ENCODE measurements at places on chromosomes 13 and 19. TPM values are rescaled to one million over a fixed set of nuclear protein-coding genes. Genes with fewer than 3 reads are reported as not detected.

DNA sequence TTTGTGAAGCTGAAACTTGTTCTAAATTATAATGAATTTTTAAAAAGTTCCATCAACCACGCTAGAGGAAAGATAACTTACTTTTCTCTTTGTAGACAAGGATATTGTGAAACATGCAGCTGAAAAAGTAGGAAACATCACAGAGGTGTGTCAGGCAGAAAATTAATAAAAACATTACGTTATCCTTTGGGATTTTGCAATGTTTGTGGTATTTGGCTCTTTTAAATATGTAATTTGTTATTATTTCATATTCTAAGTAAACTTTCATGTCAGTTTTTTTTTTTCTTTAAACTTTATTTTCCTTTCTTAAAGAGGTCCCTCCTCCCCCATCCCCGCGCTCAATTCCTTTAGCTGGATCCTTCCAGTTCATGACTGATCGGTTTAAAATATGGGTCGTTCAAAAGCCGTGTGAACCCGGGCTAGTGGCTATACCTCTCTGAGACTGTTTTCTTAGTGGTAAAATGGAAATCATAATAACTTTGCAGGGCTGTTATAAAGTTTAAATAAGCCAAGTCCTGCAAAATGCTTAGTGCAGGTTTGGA lies 740 bp upstream of the CCDC61 start:
- DNase-seq: no peak

- no peak for DNase-seq
Observed at GRCh38 chr13:35865341-35866240, 265.6 kb downstream of the DCLK1 start.

CNMD gene
- total RNA-seq: not detected

IZUMO4 gene
- total RNA-seq: 5.5 TPM

DNA sequence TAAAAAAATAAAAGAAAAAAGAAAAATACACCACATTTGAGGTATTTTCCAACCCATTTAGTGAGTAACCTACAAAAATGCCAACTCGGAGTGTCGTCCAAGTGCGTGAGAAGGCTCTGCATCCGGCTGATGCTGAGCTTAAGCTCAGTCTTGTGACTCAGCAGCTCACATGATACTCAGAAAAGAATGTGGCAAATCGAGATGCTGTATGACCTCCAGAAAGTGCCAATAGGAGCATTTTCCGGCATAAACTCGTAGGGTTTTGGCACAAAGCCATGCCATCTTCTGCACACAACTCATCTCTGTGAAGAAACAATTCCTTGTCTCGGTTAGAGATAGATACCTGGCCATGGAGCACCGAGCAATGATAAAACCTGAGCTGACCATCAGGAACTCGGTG lies 58.5 kb downstream of the TRPM4 start:
- no peak for DNase-seq

DNA sequence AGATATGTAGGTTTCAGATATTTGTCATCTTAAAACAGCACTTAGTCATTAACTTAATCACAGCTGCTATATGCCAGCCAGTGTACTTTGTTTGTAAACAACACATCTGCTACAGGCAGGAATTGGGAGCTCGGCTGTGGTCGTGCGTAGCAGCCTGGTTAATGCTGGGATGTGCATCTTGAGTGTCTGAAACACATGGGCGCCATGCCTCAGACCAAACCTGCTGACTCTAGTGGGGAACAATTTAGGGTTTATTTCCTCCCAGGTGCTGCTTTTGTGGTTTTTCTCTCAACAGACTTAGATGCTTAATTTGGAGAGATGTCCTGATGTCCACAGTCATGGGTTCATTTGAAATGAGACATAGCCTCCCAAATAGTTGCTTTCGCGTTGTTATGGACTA lies 238.5 kb upstream of the TMTC4 start:
- no peak for DNase-seq

DNA sequence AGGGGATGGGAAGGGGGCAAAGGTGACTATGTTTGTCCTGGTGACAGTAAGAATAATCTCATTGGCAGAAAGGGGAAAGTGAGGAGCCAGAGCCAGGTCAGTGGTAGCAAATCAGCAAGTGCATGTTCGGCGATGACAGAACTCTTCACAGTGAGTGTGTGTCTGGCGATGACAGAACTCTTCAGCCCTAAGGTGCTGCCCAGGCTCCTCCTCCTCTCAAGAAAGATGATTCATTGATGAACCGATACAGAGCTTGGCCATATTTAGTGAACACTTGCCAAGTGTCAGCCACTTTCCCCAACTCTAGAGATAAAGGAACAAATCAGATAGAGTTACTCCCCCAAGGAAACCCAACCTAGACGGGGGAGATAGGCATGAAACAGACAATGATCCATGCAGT lies 199.3 kb upstream of the UBL3 start:
- DNase-seq: no peak

DNA sequence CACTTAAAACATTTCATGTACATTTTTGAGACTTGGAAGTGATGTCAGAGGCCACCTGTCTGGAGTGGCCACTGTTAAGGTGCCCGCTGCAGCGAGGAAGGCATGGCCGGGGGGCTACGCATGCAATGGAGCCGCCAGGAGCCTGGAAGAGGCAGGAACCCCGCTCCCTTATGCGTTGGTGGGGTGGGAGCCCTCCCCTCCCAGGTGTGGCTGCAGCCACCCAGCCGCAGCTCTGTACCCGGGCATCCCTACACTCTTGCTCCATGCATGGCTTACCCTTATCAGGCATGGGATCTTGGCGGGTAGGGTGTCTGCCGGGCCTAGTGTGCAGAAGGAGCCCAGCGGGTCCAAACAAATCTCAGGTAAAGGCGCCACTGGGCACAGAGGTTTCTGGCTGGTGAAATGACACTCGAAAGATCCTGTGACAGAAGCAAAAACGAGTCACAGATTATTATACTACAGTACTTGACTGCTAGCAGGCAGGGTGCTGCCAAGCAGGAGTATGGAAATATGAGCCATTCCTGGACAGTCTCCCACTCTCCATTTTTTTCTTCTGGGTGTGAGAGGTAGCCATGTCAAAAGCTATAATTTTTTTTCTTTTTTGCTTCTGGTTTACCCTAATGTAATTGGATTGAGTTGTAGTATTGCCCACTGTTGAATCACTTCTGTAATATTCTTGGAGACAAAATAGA lies 1606.3 kb upstream of the MIR17HG start:
- DNase-seq: no peak

DNA sequence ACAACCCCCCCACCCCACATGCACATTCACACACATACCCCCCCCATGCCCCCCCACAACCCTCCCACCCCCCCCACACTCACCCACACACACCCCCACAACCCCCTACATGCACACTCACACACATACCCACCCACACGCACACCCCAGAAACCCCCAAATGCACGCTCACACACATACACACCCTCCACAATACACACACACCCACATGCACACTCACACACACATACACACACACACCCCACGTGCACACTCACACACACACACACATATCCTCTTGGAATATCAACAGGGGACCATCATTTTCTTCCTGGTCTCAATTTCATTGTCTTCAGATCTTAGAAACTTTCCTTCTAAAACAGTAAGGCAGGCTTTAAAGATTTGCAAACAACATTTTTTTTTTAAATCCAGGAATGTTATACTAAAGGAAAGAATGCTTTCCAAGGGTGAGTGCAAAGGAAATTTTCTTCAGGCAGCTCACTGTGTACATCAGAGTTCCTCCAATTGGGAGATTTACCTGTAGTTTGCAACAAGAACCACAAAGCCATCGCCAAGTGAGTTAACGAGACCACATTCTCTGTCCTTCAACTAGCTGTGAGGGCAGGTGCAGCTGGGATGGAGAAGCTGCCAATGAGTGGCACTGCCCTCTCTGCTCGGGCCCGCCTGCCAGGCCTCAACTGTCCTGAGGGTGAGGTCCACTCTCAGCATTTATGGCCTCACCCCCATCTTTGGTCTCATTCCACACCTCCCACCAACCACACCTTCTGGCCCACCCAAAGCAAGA lies 53.0 kb downstream of the MRPL57 start:
- no peak for DNase-seq

DNA sequence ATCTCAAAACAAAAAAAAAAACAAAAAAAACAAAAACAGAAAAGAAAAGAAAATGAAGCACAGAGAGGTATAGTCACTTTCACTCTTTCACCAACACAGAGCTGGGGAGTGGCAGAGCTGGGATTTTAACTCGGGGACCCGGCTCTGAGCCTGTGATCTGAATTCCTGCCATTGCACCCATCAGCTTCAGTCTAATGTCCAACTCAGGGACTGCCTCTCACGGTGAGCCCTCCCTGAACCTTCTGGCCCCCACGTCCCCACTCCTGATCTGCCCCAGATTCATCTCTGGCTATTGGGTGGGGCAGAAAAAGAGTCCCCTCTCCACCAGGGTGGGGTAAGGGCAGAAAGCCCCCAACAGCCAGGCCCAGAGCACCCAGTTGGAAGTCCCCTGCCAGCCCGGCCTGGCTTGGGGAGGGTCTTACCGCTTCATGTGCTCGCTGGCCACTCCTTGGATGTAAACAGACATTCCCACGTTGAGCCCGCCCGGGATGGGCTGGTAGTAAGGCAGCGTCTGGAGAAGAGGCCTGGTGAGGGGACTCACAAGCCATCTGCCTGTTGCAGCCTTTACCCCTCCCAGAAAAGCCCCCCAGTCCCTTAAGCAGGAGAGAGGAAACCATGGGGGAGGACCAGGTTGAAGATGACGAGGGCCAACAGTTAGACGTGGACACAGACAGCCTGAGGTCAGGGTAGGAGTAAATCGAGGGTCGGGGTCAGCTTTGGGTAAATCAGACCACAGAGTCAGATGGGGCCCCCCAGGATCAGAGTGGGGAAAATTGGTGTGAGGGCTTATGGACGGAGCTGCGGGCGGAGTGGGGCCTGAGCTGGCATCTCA lies 520 bp downstream of the LGALS4 start:
- no peak for DNase-seq

GRCh38 chr19:51339313-51339686 lies 2.6 kb downstream of the VSIG10L start:
- no peak for DNase-seq

CNN1 gene
- total RNA-seq: 43.8 TPM

GRCh38 chr19:8357007-8357521 lies 6.9 kb upstream of the ANGPTL4 start:
- no peak for DNase-seq

DNA sequence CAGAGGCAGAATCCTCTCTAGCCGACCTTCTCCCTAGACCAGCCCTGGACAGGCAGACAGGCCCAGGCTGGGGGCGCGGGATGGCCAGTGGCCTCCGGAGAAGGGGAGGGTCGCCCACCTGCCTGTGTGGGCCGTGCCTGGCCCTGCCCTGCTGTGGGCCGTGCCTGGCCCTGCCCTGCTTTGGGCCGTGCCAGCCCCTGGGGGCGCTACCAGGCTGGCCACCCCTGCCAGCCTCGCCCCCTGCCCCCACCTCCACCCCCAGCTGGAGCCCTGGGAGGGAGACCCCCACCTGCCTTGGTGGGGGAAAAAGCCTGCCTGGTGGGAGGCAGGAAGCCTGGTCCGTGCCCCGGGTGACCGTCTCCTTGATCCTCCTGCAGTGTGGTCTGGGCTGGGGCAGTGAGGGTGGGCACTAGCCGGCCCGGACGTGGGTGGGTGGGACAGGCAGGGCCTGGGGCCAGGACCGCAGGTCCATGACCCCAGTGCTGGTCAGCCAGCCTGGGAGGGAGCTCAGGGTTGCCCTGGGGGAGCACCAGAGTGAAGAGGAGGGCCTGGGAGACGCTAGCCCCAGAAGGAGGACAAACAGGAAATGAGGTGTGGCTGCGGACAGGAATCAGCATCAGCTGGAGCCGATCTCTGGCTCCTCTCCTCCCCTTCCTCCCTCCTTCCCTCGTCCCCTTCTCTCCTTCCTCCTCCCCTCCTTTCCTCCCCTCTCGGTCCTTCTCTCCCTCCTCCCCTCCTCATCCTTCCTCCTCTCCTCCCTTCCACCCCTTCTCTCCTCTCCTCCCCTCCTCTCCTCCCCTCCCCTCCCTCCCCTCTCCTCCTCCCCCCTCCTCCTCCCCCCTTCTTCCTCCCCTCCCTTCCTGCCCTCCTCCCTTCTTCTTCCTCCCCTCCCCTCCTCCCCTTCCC lies 5.1 kb upstream of the MKNK2 start:
- no peak for DNase-seq
